ENCODE measurements at places on chromosomes 16 and 17.

DNA sequence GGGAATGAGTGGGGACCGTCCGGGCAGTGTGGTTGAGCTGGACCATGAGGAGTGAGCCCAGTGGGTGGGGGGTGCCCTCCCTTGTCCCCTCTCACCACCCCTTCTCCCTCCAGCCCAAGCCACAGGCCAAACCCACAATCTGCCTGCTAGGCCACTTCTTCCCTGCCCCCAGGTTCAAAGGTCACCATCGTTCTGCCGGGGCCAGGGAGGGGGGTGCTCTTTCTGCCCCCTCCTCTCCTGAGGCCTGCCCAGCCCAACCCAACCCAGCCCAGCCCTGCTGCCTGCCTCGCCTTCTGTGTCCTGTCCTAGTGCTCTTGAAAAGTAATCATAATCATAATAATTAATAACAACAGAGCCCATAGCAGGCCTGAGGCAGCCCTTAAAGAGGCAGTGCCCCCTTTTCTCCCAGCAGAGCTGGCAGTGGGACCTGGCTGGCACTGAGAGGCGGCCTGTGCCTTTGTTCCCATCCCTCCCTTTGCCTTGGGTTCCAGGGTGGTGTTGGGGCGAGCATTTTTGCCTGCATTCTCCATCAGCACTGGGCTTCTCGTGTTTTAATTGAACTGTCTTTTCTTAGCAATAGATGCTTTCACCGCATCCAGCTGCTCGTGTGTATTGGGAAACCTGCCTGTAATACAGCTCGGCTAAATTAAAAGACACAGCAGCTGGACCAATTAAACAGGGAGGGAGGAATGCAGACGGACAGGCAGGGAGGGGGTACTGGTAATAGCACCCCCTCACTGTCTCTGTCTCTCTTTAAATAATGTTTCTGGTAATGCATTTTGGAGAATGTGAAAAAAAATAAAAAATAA is 46.8 kb downstream of the SREBF1 start:
- no peak for DNase-seq

DNA sequence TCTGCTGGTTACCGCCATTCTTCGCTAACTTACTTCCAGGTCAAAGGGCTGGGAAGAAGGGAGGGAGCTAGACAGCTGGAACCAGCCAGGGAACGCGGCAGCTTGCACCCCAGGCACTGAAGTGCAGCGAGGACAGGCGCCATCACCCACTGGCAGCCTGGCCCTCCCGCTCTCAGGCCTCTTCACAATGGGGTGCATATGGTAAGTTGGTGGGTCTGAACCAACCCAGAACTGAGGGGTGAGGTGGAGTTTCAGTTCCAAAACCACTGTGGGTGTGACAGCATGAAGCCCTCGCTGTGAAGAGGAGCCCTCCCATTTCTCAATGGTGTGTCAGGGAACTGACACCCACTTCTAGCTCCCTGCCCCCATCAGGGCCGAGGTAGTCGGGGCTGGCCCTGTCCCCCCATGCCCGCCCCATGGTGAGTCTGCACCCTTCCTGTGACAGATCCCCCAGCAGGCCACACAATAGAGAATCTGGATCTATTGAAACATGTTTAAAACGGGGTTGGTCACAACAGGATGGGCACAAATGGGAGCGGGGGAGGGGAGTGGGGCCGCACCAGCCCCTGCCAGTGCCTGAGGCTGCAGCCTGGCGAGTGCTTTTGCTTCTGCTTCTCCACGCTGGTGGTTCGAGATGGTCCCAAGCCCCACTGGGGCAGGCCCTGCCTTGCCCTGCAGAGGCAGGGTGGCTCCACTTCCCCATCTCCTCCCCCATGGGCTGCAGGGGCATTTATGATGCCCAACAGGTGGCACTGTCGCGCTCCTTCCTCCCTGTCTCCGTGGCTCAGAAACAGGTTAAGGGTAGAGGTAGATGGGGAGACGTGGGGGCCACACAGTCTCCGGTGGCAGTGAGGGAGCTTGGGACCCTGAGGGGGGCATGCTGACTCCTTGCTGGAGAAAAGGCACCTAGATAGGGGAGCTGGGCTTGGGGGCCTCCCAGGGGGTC is 2.3 kb downstream of the LIMD2 start:
- DNase-seq = peak; percentile 37

DNA sequence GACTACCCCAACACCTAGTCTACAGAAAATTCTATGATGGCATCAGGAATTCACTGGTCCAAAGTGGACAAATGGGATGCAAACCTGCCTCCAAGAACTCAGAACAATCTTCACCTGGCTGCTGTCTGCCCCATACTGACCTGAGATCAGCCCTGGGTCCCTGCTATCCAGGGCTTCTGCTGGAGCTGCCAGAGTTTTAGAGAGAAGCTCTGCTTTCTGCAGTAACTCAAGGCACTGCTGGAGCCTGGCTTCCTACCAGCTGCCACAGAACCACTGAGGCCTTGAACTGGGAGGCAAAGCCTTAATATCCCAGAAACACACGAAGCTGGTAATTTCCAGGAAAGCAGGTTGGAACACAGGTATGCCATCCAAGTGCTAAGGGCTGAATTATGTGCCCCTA is 7.5 kb downstream of the TMEM170A start:
- no peak for DNase-seq

DNA sequence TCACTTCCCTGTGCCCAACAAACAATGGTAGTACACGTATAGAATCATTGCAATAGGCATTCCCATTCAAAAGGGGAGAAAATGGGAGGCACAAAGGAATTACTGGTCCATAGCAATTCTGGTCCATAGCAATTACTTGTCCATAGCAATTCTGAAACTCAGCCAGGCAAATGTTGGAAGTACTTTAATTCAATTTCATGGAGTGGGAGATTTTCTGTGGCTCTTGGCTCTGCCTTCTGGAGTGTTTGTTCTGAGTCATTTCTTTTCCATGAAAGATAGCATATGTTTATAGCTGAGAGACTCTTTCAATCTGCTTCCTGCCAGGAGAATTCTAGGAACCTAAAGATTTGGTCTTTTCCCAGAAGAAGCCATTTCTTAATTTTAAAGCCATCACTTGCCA is 182.8 kb upstream of the ELAC2 start:
- DNase-seq = no peak

DNA sequence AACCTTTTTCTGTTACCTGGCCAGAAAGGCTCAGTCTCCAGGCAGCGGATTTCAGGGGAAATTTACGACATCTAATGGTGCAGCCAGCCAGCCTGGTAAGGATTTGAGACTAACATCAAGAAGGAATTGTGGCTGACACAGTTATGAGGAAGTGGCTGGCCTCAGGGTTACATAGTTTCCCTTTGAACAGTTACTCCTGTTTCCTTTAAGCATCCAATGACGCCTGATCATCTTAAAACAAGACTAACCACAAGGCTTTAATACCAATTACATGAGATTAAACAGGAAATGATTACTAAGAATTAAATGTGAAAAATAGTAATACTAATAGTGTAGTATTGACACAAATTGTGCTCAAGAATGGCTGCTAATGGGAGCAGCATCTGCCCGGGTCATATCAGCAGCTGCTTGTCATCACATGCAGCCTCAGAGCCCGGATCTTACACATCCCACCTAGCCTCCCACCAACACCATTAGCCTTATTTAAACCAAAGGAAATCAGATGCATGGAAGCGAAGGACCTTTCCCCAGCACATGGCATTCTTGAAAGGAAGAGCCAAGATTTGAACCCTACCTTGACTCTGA is 431.8 kb downstream of the PMP22 start:
- DNase-seq = no peak

GRCh38 chr17:12613566-12613965 is 52.1 kb upstream of the MYOCD start:
- no peak for DNase-seq

GRCh38 chr16:22007509-22008214 is at the start of gene MOSMO:
TSS of gene MOSMO (plus strand) at chr16:22008111. CDS start at chr16:22008302, 191 bp downstream.
- peak; percentile 45 for DNase-seq

- no peak for DNase-seq
These were observed 44.7 kb downstream of the GRB7 start for GRCh38 chr17:39782481-39782880.

DNA sequence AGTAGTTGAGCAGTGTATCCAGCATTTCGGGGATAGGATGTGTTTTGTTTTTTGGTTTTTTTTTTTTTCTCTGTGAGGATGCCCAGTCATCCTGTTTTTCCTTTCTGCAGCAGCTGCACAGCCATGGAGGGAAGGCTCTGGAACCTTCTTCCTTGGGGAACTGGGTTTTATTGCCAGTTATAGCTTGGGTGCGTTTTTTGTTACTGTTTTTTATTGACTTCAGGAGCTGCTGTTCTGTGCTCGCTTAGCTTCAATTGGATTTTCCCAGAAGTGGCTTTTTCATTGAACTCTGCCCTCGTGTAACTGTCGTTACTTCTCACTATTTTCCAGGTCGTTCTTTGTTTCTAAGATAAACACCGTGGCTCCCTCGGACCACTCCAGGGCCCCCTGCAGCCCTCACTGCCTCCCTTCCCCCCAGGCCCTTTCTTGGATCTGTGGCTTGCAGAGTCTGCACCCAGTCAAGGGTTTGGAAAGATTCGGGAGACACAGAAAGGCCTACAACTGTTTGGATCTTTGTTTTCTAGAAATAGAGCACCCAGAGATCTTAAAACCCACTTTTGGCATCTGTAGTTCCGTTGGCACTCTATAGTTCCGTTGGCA is 119.7 kb upstream of the CACNG5 start:
- no peak for DNase-seq

- no peak for DNase-seq
These were observed 2.6 kb downstream of the HES7 start for GRCh38 chr17:8121407-8121680.

GRCh38 chr17:72477491-72477890 is 356.7 kb downstream of the SOX9 start:
- no peak for DNase-seq

DNA sequence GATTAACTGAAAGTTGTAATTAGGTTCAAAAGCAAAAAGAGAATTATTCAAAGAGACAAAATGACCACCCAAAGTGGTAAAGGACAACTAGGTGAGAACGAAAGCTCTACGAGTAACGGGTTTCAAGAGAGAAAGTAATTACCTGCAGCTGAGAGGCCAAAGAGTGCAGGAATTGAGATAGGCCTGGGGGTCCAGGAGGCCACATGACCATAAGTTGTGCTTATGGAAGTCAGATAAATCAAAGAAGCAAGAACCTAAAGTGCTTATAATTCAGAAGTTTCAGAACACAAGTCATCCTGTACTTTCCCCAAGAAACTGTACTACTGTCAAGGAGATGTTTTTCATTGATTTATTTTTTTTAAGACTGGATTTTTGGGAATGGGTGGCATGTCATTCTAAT is 91.1 kb downstream of the TANGO6 start:
- DNase-seq = no peak

GRCh38 chr17:72004611-72005331 is 116.0 kb upstream of the SOX9 start:
- no peak for DNase-seq

- DNase-seq = no peak
These were observed 165.1 kb downstream of the CHD9 start for GRCh38 chr16:53219795-53220454.

- no peak for DNase-seq
These were observed 61.9 kb downstream of the MPHOSPH6 start for GRCh38 chr16:82108100-82108499.

- DNase-seq = no peak
These were observed 35.6 kb upstream of the ENDOV start for GRCh38 chr17:80379348-80379747.
